Suprapubic skin (tissue), 4 donors: ENCODE measurements at places on chromosomes 4 and X.

DNA sequence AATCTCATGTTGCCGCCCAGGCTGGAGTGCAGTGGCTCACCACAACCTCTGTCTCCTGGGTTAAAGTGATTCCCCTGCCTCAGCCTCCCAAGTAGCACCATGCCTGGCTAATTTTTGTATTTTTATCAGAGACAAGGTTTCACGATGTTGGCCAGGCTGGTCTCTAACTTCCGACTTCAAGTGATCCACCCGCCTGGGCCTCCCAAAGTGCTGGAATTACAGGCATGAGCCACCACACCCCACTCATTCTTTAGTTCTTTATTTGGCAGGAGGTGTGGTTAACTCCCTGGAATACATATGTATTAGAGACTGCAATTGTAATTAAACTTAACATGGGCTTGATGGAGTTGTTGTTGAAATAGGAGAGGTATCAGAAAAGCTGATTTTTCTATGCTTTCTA, 1396.9 kb upstream of the IGFBP7 start:
- no peak for DNase-seq

- DNase-seq: no peak
Measured at GRCh38 chrX:100591256-100592051, 6.7 kb downstream of the TNMD start.

GRCh38 chr4:83556006-83556707, 20.2 kb downstream of the GPAT3 start:
- DNase-seq: no peak

DNA sequence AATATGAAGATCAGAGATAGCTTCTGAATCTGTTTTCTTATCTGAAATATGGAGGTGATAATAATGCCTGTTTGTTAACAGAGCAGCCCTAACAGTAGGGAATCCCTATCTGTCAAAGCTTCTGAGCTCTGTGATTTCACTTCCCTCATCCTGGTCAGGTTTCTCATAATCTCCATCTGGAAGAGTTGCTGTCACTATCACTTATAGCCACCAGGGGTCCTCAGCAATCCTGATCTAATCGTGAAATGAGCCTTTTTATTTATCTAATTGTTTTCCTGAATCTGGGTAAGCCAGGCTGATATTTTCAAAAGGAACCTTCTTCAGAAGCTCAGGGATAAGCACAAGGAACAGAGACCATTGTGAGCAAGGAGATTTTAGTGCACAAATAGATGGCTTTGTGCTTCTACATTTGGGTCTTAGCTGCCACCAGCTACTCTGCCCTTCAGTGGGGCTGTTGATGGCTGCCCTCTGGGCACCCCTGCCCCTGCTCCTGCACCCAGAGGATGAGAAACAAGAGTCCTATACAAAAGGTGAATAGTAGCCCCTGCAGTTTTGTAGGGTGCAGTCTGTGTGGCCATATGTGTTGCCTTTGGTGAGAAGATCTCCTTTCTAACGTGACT, 196.4 kb upstream of the RADX start:
- no peak for DNase-seq

DNA sequence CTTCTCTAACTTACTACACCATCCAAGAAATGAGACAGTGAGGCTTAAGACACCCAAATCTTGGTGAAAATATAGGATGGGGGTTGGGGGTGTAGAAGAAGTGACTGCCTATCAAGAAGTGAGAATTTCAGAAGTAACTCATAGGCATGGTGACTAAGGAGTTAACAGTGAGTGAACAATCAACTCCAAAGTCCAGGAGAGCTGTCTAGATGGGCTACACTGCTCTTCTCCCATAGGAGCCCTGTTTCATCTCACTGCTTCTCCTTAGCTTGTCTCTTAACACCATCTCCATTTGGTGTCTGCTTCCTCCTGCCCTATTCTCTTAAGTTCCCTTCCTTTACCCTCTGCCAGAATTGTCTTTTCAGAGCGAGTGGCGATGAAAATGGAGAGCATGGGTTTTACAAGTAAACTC, 22.7 kb downstream of the FABP2 start:
- DNase-seq: no peak

GRCh38 chr4:168777277-168777965, 232.6 kb downstream of the CBR4 start:
- DNase-seq: no peak

- no peak for DNase-seq
Measured at GRCh38 chrX:130770615-130771014, 132.4 kb downstream of the ENOX2 start.

DNA sequence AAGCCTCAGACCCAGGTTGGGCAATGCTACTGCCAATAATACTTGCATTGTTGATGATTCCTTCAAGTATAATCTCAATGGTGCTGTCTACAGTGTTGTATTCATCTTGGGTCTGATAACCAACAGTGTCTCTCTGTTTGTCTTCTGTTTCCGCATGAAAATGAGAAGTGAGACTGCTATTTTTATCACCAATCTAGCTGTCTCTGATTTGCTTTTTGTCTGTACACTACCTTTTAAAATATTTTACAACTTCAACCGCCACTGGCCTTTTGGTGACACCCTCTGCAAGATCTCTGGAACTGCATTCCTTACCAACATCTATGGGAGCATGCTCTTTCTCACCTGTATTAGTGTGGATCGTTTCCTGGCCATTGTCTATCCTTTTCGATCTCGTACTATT, 7.4 kb downstream of the LPAR4 start:
- no peak for DNase-seq

DNA sequence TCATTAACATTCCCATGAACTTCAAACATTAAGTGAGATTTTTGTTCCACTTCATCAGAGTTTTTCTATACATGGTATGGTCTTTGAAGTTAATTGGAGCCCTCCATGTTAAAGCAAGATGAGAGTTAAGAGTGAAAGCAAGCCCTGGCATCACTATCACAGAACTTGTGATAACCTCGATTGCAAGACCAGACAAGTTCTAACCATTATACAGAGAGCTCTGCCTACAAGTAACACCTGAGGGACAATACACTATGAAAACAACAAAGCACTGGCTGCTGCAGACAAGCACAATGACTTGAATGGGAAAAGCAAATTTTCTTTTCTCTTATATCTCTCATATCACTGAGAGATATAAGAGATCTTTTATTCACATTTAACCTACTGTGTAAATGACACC, 126.6 kb upstream of the GYPA start:
- no peak for DNase-seq

DNA sequence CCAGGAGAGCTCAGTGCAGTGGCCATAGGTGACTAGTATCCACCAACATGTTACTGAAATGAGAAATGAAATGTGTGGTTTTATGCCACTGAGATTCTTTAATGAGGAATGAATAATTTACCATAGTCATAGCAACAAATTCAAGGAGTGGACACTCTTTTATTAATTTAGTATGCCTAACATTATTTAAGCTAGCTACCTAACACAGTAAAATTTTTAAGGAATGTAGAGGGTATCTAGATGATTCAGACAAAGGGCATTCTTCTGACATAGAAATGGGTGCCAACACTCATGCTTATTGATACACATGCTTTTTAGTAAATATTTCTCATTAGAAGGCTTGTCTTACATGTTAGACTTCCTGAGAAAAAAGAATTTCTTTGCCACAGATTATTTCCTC, 33.3 kb upstream of the SULT1B1 start:
- no peak for DNase-seq
